CD8-positive, alpha-beta memory T cell (primary cell): ENCODE measurements at places on chromosomes 6 and 20. TPM values are rescaled to one million over a fixed set of nuclear protein-coding genes. Genes with fewer than 3 reads are reported as not detected.
A peak's percentile ranks its signal among the peaks of the same experiment; 100 is the strongest.

KLHDC3 gene
- total RNA-seq, result 73.5 TPM

ZBTB9 gene
- total RNA-seq, result 16.4 TPM

SLC22A23 gene
- 0.39 TPM for total RNA-seq

SLC22A2 gene
- not detected for total RNA-seq

OR2B6 gene
- not detected for total RNA-seq

GRM1 gene
- total RNA-seq, result not detected

- H3K27ac ChIP-seq, result no peak overlapping the region
- no peaks in the 10 kb centered on the region for H3K36me3 ChIP-seq
- no peak overlapping the region for H3K4me3 ChIP-seq
- DNase-seq, result no peak
- H3K27me3 ChIP-seq, result peaks cover 80% of the 10 kb centered on the region
- H3K4me1 ChIP-seq, result peaks cover 27% of the 10 kb centered on the region
Observed at GRCh38 chr6:10413850-10414738, 780 bp downstream of the TFAP2A start.

DNA sequence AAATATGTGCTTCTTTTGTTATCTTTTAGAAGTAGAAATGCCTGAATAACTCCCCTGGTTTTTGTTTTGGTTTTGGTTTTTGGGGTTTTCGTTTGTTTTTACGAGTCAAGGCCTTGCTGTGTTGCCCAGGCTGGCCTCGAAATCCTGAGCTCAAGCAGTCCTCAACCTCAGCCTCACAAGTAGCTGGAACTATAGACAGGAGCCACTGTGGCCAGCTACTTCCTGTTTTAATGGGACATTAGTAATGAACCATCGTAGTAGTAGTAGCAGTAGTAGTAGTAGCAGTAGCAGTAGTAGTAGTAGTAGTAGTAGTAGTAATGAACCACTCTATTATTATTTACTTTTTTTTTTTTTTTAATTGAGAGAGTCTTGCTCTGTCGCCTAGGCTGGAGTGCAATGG is 66.0 kb downstream of the UBR2 start:
- H3K36me3 ChIP-seq, result peaks cover 8% of the 10 kb centered on the region
- H3K27ac ChIP-seq, result no peak overlapping the region
- H3K4me1 ChIP-seq, result no peaks in the 10 kb centered on the region

- no peaks in the 10 kb centered on the region for H3K36me3 ChIP-seq
- H3K4me1 ChIP-seq, result no peaks in the 10 kb centered on the region
- H3K27ac ChIP-seq, result no peak overlapping the region
- no peak for DNase-seq
- H3K4me3 ChIP-seq, result no peak overlapping the region
- no peaks in the 10 kb centered on the region for H3K27me3 ChIP-seq
Observed at GRCh38 chr6:78749326-78749725, 118.0 kb upstream of the IRAK1BP1 start.

GRCh38 chr6:164230804-164231203 is 816.3 kb downstream of the QKI start:
- DNase-seq, result no peak
- H3K36me3 ChIP-seq, result no peaks in the 10 kb centered on the region
- H3K27me3 ChIP-seq, result no peaks in the 10 kb centered on the region
- H3K4me1 ChIP-seq, result no peaks in the 10 kb centered on the region
- H3K4me3 ChIP-seq, result no peak overlapping the region

DNA sequence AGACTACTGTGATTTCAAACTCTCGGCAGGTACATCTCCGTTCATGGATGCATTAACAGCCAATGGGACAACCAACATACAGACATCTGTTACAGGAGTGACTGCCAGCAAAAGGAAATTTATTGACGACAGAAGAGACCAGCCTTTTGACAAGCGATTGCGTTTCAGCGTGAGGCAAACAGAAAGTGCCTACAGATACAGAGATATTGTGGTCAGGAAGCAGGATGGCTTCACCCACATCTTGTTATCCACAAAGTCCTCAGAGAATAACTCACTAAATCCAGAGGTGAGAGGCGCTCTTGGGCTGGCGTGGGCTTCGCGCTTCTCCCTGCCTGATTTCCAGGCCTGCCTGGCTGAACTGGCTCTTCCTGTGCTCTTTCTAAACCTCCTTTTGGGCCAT is 68.4 kb downstream of the RPP40 start:
- H3K36me3 ChIP-seq, result no peaks in the 10 kb centered on the region
- peaks cover 8% of the 10 kb centered on the region for H3K4me1 ChIP-seq
- no peak overlapping the region for H3K27ac ChIP-seq
- H3K4me3 ChIP-seq, result no peak overlapping the region
- no peaks in the 10 kb centered on the region for H3K27me3 ChIP-seq

- no peaks in the 10 kb centered on the region for H3K4me1 ChIP-seq
- H3K27ac ChIP-seq, result no peak overlapping the region
- DNase-seq, result no peak
- H3K27me3 ChIP-seq, result no peaks in the 10 kb centered on the region
- no peak overlapping the region for H3K4me3 ChIP-seq
- peaks cover 10% of the 10 kb centered on the region for H3K36me3 ChIP-seq
Observed at GRCh38 chr20:25685276-25686080, 11.2 kb downstream of the ZNF337 start.

GRCh38 chr6:127858727-127859391 is 42.0 kb downstream of the THEMIS start:
- H3K27ac ChIP-seq, result no peak overlapping the region
- H3K27me3 ChIP-seq, result no peaks in the 10 kb centered on the region
- peaks cover 17% of the 10 kb centered on the region for H3K36me3 ChIP-seq
- no peak for DNase-seq
- peaks cover 54% of the 10 kb centered on the region for H3K4me1 ChIP-seq
- H3K4me3 ChIP-seq, result no peak overlapping the region

DNA sequence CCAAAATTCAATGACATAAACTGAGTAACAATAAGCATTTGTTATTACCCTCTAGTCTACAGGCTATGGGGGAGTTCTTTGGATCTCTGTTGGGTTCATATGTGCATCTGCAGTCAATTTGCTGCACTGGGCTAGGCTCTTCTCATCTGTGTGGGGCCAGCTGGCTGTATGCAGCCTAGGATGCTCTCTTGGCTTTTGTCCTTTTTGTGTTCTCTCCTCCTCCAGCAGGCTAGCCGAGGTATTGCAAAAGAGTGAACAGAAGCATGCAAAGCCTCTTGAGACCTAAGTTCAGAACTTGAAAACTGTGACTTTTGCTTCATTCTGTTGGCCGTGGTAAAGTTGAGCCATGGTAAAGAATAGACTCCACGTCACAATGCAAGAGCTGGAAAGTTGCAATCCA is 62.8 kb upstream of the FOXO3 start:
- no peak for DNase-seq
- no peak overlapping the region for H3K4me3 ChIP-seq
- no peaks in the 10 kb centered on the region for H3K36me3 ChIP-seq
- H3K27me3 ChIP-seq, result no peaks in the 10 kb centered on the region
- H3K27ac ChIP-seq, result no peak overlapping the region

GRCh38 chr20:830011-830521 is 3.4 kb upstream of the FAM110A start:
- H3K4me1 ChIP-seq, result peaks cover 10% of the 10 kb centered on the region
- no peak overlapping the region for H3K27ac ChIP-seq
- H3K27me3 ChIP-seq, result no peaks in the 10 kb centered on the region
- H3K36me3 ChIP-seq, result no peaks in the 10 kb centered on the region
- no peak overlapping the region for H3K4me3 ChIP-seq

DNA sequence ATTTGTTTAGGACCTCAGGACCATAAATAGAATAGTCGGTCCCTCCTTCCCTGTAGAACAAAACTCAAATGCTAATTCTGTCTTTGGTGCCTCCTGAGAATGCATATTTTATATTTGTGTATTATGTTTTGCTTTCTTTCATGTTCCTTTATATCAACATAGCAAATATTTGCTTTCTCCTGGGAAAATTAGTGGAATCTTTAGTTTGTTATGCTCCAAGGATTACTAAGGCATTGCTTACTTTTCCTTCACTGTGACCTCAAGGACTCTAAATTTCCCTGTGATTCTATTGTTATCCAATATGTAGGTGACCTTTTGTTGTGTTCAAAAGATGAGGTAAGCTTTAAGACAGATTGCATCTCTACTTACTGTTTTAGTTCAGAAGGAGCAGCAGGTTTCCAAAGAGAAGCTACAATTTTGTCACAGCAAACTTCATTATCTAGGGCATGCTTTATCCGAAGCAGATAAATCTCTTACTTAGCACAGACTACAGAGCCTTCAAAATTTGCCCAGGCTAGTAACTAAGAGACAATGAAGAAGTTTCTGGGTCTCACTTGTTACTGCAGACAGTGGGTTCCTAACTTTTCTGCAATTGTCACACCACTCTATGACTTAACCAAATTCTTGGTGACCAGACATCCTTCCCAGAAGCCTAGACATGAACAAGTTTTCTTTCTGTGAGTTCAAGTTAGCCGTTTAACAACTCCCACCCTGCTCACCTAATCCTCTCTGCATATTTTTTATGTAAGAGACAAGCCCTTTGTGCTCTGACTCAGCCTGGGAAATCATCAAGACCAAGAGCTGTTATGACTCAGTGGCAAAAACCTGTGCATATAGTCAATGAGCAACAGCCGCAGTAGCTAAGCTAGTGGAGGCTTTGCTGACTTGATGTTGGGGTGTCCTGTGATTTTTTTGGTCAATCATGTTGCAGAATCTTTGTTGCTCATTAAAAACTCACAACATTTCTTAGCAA is 378.8 kb downstream of the QKI start:
- H3K27me3 ChIP-seq, result no peaks in the 10 kb centered on the region
- no peak for DNase-seq
- no peaks in the 10 kb centered on the region for H3K4me1 ChIP-seq
- H3K36me3 ChIP-seq, result no peaks in the 10 kb centered on the region
- H3K4me3 ChIP-seq, result no peak overlapping the region
- no peak overlapping the region for H3K27ac ChIP-seq

DNA sequence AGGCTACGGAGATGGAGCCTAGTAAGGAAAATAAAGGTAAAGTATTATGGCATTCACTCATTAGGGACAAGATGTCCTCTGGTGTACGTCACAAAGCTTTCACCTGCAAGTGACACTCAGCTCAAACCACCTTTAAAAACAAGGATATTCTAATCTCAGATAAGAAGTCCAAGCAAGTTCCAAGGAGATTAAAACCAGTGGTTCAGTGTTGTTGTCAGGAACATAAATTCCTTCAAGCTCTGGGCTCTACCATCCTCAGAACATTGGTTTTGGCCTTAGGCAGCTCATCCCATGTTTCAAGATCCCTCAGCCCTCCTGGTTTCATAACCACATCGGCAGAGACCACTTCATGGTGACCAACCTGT is 116.5 kb downstream of the LY86 start:
- no peaks in the 10 kb centered on the region for H3K36me3 ChIP-seq
- DNase-seq, result no peak
- no peak overlapping the region for H3K4me3 ChIP-seq
- no peaks in the 10 kb centered on the region for H3K4me1 ChIP-seq
- H3K27me3 ChIP-seq, result no peaks in the 10 kb centered on the region
- H3K27ac ChIP-seq, result no peak overlapping the region

DNA sequence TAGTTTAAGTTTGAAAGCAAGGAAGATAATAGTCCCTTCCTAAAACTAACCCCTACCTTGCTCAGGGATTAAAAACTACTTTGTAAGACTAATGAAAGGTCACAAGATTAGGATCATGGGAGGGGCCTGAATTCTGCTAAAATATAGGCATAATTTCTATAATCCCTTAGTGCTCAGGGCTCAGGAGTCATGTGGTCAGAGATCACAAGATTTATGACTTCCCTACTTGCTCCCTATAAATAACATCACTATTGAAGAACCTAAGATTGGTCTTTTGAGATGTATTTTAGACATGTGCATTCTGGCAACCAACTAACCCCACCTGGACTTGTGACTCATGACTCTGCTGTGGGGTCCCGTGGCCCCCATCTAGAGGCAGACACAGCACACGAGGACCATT is 81.1 kb downstream of the STMND1 start:
- H3K27ac ChIP-seq, result no peak overlapping the region
- no peak for DNase-seq
- no peaks in the 10 kb centered on the region for H3K27me3 ChIP-seq
- no peaks in the 10 kb centered on the region for H3K4me1 ChIP-seq

DNA sequence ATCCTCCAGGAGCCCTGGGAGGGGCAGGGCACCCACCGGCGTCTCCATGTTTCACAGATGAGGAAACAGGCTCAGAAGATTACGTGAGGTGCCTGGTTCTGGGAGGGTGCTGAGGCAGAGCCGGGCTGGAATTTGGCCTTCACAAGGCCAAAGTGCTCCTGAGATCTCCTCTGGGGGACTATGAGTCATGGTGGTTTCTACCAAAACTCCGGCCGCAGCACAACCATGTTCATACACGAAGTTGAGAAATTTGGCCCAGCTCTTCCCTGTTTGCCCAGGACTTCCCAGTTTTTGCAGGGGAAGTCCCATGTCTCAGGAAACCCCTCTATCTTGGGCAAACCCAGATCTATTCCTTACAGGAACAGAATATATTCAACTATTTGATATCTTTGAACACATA is 172.9 kb upstream of the CDYL start:
- H3K4me3 ChIP-seq, result no peak overlapping the region
- no peaks in the 10 kb centered on the region for H3K36me3 ChIP-seq
- no peak overlapping the region for H3K27ac ChIP-seq
- DNase-seq, result no peak
- H3K27me3 ChIP-seq, result no peaks in the 10 kb centered on the region
- peaks cover 2% of the 10 kb centered on the region for H3K4me1 ChIP-seq

GRCh38 chr6:170017603-170018320 is 266.3 kb downstream of the ERMARD start:
- no peak for DNase-seq
- no peak overlapping the region for H3K4me3 ChIP-seq
- no peaks in the 10 kb centered on the region for H3K4me1 ChIP-seq

GRCh38 chr6:82251942-82252341 is 4.4 kb upstream of the IBTK start:
- H3K27ac ChIP-seq, result no peak overlapping the region
- H3K4me1 ChIP-seq, result peaks cover 9% of the 10 kb centered on the region
- H3K4me3 ChIP-seq, result no peak overlapping the region
- H3K27me3 ChIP-seq, result no peaks in the 10 kb centered on the region
- H3K36me3 ChIP-seq, result no peaks in the 10 kb centered on the region

- no peaks in the 10 kb centered on the region for H3K4me1 ChIP-seq
- peaks cover 3% of the 10 kb centered on the region for H3K36me3 ChIP-seq
- H3K4me3 ChIP-seq, result no peak overlapping the region
- H3K27me3 ChIP-seq, result no peaks in the 10 kb centered on the region
- no peak for DNase-seq
- no peak overlapping the region for H3K27ac ChIP-seq
Observed at GRCh38 chr20:36483209-36483918, 58.0 kb upstream of the MYL9 start.

GRCh38 chr6:37125774-37126492 is 44.0 kb upstream of the PIM1 start:
- H3K36me3 ChIP-seq, result no peaks in the 10 kb centered on the region
- H3K27me3 ChIP-seq, result no peaks in the 10 kb centered on the region
- H3K27ac ChIP-seq, result peak overlapping the region; percentile 21
- H3K4me1 ChIP-seq, result no peaks in the 10 kb centered on the region
- no peak for DNase-seq
- H3K4me3 ChIP-seq, result no peak overlapping the region
